ENCODE measurements at places on chromosomes 11 and 22. TPM values are rescaled to one million over a fixed set of nuclear protein-coding genes. Genes with fewer than 3 reads are reported as not detected.

Gene OR5T1
- not detected for total RNA-seq

Gene TSGA10IP
- not detected for total RNA-seq

Gene CDON
- total RNA-seq, result 2.3 TPM

Gene PTPRCAP
- 147 TPM for total RNA-seq

Gene MS4A3
- not detected for total RNA-seq
